NCI-H1105 (cell line): ENCODE measurements at places on chromosomes 5 and 9.

GRCh38 chr9:63817622-63818518 lies 1467.1 kb downstream of the FOXD4L5 start:
- DNase-seq: no peak

DNA sequence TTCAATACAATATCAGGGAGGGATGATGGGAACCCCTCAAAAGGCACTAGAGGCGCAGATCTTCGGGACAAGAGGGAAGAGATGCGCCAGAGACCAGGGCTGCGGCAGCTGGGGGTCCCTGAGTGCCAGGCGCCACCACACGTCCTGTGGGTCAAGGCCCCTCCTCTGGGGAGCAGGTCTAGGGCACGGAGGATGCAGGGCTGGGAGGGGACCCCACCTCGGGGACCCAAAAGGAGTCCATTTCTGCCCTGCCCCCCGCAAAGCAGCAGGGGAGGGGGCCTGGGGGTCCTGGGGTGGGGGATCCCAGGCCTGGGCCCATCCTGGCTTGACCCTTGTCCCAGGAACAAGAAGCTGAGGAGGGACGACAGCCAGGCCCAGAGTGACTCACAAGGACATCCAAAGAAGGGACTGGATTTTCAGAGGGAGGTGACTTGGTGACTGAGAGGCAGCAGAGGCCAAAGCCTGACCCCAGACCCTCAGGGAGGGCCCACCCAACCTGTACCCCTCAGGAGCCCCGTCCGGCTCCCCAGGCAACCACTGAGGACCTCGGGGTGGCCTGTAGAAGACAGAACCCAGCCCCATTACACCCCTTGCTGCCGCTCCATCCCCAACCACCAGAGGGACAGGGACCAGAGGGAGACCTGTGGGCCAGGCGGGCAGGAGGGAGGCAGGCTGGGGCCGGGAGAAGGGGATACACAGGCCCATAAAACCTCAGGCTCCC lies 54.2 kb downstream of the LRSAM1 start:
- no peak for DNase-seq

DNA sequence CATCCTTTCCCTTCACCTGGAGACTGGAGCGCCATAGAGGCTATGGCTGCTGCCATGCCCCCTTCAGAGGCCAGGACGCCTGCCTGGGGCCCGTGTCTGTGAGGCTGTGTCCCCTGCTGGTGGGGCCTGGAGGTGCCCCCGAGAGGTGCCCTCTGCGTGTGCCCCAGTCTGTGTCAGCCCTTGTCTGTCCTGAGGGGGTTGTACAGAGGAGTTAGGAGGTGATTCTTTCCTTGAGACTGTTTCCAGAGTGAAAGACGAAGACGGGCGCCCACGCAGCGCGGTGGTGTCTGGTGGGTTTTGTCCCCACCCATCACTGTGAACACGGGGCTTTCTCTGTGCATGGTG lies 24.6 kb downstream of the TRAF2 start:
- DNase-seq: no peak

DNA sequence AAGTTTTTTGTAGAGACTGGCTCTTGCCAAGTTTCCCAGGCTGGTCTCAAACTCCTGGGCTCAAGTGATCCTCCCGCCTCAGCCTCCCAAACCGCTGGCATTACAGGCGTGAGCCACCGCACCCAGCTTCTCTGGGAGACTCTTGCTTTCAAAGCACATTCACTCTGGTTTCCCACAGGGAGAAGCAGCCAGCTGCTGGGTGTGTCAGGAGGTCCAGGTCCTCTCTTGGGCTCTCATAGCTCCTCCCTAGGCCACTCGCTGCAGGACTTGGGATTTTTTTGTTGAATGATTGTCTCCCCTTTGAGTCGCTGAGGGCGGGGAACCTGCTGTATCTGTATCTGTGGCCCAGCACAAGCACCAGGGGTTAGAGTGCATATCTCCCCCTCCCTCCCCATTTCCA lies 68.4 kb upstream of the RAPGEF1 start:
- no peak for DNase-seq

DNA sequence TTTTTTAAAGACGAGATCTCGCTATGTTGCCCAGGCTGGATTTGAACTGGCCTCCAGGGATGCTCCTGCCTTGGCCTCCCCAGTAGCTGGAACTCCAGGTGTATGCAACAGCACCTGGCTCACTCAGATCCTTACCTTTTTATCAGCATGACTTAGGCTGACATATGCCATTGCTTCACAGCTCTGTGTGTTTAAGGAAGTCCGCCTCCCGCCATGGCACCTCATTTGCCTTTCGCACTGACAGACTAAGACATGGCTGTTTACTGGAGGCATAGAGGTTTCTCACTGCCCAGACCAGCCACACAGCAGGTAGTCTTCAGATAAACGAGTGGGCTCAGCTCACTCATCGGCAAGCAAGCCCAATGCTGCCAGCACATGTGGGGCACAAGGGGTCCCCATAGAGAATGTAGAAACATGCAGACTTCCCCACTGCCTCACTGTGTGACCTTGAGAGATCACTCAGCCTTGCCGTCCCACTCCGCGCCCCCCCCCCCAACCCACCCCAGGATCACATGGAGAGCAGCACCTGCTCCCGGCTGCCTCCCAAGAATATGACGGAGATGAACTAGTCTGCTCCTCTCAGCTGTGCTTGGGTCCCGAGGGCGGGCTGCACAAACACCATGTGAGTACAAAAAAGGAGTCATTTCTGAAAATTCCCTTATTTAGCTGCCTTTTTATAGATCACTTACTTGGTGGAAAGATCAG lies 62.8 kb downstream of the DCP2 start:
- DNase-seq: no peak

DNA sequence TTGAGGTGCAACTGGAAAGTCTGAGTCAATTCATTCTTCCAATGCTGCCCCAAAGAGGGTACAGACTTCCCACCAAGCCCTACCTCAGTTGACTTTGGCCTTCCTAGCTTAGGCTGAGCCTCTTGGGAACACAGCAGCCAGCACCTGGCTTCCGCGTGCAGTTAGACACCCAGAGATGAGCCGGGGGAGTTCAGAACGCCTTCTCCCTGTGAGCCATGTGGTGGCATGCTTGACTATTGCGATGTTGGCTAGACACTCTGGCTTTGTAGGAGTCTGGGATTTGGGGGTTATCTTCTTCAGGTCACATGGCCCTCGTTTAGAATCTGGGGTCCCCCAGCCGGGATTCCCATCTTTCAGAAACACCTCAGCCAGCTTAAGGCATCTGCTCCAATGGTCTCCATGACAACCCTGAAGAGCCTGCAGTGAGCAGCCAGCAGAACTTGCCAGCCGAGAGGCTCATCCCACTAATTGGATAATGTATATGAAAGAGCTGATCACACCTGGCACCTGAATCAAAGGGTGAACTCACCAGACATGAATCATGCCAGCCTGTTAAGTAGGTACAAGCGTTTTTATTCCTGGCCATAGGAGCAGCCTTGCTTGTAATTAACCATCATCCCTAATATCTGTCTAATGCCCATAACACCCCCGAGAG lies 167.5 kb downstream of the SYK start:
- DNase-seq: peak; percentile 94

DNA sequence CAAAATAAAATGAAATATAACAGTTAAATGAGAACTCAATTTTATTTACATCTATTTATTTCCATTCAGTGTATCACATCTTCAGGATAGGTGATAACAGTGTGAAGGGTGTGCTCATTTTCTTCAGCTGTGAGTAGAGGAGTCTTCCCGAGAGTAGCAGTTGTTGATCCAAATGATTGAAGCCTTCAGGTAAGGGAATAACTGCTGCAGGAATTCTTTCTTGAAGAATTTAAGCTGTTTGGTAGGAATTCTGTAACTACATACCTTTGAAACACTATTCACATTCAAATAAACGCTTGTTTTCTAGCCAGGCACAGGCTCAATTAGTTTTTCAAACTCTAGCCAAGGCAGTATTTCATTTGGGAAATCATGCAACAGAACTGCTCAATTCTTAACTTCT lies 15.3 kb downstream of the SRP19 start:
- DNase-seq: no peak

- DNase-seq: no peak
Observed at GRCh38 chr5:22531986-22532385, 321.2 kb downstream of the CDH12 start.

- DNase-seq: no peak
Observed at GRCh38 chr5:9927521-9927997, 297.4 kb upstream of the TAS2R1 start.

DNA sequence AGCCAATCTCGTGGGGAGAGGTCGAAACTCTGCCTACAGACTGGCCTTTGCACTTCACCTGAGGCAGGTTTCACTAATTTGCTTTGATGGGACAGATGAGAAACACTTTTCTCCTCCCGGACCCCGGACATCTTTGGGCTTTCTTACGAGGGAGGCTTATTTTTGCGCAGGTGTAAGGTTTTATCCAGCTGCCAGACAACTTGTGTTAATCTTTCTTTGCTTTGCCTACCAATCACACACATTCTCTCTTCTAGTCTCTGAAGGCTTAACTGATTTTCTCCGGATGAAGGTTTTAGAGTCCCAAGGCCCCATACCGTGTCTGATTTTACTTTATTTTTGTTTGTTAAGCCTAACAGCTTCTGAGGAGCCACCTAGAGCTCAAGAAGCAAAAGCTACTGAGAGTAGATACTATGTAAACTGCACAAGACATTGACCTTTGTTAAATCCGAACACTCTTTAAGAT lies 436 bp upstream of the EMB start:
- DNase-seq: no peak

GRCh38 chr9:105146677-105147076 lies 97.8 kb upstream of the SLC44A1 start:
- DNase-seq: peak; percentile 68

GRCh38 chr9:113868501-113868900 lies 7.6 kb upstream of the ZNF618 start:
- DNase-seq: no peak

DNA sequence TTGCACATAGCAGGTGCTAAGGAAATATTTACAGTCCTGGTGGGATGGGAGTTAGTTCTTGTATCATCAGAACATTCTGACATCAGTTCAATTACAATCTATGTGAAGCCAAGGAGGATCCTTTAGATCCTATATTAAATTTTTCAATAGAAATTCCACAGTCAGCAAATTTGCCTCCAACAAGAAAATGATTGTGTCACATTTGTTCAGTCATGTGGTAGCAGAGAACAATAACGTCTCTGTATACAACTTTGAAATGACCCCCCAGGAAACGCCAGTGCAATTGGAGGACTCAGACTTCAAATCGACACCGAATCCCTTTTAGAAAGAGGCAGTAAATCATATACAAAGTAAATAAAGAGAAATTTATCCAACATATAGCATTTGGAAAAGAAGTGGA lies 392.1 kb downstream of the DTWD2 start:
- DNase-seq: no peak

DNA sequence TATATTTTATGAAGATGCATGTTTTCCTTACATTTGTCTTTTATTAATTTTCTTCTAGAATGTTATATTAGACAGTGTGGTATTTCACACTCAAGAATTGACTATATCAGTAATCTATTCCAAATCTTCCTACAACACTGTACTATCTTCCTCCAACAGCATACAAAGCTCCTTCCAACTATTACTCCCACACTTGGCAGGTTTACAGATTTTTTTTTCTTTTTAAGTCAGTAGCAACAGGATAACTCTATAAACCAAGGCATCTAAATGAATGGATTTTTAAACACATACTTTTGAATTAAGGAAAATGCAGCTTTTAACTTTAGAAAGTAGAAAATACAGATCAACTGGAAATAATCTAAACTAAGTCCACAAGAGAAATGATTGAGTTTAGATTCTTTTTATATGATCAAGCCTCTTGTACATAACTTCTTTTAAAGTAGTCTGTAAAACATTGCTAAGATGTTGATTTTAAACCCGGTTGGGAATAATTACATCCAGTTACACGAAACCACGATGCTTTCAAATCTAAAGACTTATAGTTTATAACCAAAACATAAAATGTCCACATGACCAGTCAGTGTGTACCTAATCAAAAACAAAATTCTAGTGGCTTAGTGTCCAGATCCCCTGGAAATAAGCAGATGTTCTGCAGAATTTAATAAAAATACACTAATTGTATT lies 281.6 kb downstream of the ADAMTS6 start:
- no peak for DNase-seq

GRCh38 chr5:123132316-123132715 lies 43.3 kb downstream of the PRDM6 start:
- no peak for DNase-seq
